ENCODE measurements at places on chromosomes 11 and 22. TPM values are rescaled to one million over a fixed set of nuclear protein-coding genes. Genes with fewer than 3 reads are reported as not detected.

Gene NRIP3
- 0.97 TPM for total RNA-seq

DNA sequence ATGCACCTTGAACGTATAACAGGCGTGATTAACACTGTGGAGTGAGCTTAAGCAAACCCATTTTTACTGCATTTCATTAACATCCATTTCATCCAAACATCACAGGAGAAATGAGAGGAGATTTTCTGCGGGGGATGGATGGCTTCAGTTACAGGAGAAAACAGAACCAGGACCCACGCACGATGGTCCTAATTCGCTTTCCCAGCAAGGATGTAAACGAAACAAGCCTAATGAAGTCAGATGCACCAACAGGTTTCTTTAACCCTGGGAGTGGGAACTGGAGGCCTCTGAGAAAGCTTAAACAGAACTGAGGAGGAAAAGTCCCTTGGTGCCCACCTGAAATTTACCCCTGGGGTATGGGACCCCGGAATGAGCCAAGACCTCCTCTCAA is 2.7 kb downstream of the CADM1 start:
- no peaks in the 10 kb centered on the region for H3K36me3 ChIP-seq
- DNase-seq = no peak
- peaks cover 7% of the 10 kb centered on the region for H3K4me1 ChIP-seq

- H3K36me3 ChIP-seq = no peaks in the 10 kb centered on the region
- DNase-seq = no peak
- no peaks in the 10 kb centered on the region for H3K27me3 ChIP-seq
- H3K27ac ChIP-seq = no peak overlapping the region
Observed at GRCh38 chr11:7524462-7525235, 10.8 kb downstream of the PPFIBP2 start.

- no peak overlapping the region for H3K4me3 ChIP-seq
- H3K4me1 ChIP-seq = no peaks in the 10 kb centered on the region
- no peak overlapping the region for H3K27ac ChIP-seq
- DNase-seq = no peak
- H3K36me3 ChIP-seq = no peaks in the 10 kb centered on the region
Observed at GRCh38 chr11:131598305-131598704, 227.9 kb downstream of the NTM start.

GRCh38 chr22:19361501-19362103 is 69.9 kb downstream of the HIRA start:
- no peak overlapping the region for H3K27ac ChIP-seq
- no peak overlapping the region for H3K4me3 ChIP-seq
- no peaks in the 10 kb centered on the region for H3K4me1 ChIP-seq
- no peaks in the 10 kb centered on the region for H3K27me3 ChIP-seq

GRCh38 chr11:12725055-12725862 is 51.0 kb downstream of the TEAD1 start:
- no peaks in the 10 kb centered on the region for H3K36me3 ChIP-seq
- no peaks in the 10 kb centered on the region for H3K27me3 ChIP-seq
- peak overlapping the region; percentile 91 for H3K27ac ChIP-seq
- peaks cover 91% of the 10 kb centered on the region for H3K4me1 ChIP-seq

- no peak for DNase-seq
- H3K36me3 ChIP-seq = no peaks in the 10 kb centered on the region
- no peak overlapping the region for H3K27ac ChIP-seq
- no peaks in the 10 kb centered on the region for H3K4me1 ChIP-seq
- H3K4me3 ChIP-seq = no peak overlapping the region
Observed at GRCh38 chr11:72648384-72649136, 25.7 kb downstream of the PDE2A start.

DNA sequence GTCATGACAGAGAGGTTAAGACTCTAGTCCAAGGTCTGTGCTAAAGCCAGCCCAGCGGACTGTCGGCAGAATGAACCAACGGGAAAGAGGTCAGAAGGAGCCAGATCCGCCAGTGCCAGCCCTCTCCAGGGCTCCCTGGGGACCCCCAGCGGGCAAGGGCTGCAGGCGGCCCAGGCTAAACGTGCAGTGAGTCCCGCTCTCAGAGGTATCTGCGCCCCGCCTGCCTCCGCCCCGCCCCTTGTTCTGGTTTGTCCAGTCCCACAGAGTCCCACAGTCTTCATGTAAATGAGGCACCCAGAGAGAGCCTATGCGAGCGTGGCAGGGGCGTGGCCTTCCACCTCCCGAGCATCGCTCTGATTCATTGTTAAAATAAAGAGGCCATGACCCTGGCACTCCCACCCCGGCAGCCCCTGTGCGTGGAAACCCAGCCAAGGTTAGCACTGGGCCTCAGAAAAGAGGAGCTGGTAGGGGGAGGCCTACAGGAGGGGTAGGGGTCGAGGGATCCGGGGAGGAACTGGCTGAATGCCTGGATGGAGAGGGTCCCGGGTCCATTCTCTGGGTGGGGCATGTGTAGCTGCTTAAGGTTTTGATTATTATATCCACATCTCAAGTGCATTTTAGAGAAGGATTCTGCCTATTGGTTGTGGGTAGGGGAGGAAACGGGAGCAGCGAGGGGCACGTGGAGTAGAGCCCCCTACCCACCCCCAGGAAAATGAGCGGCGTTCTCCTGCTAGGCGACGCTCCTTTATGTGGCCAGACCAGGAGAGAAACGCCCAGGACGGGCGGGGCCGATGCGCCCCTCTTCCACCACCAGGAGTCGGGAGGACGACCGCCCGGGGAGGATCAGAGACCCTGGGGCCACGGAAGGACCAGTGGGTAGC is at the start of gene TRIOBP:
Gene TRIOBP, plus strand, starts transcription at position 392 of the 881 bp plus-strand sequence. CDS start 4,318 bp downstream, outside the sequence.
- H3K4me3 ChIP-seq = peak within 1 kb of the TSS; percentile 55
- H3K4me1 ChIP-seq = peaks cover 18% of the 10 kb centered on the region
- no peaks in the 10 kb centered on the region for H3K27me3 ChIP-seq
- peak within 1 kb of the TSS; percentile 76 for H3K27ac ChIP-seq
- DNase-seq = peak; percentile 95
- H3K36me3 ChIP-seq = peaks cover 12% of the 10 kb centered on the region

DNA sequence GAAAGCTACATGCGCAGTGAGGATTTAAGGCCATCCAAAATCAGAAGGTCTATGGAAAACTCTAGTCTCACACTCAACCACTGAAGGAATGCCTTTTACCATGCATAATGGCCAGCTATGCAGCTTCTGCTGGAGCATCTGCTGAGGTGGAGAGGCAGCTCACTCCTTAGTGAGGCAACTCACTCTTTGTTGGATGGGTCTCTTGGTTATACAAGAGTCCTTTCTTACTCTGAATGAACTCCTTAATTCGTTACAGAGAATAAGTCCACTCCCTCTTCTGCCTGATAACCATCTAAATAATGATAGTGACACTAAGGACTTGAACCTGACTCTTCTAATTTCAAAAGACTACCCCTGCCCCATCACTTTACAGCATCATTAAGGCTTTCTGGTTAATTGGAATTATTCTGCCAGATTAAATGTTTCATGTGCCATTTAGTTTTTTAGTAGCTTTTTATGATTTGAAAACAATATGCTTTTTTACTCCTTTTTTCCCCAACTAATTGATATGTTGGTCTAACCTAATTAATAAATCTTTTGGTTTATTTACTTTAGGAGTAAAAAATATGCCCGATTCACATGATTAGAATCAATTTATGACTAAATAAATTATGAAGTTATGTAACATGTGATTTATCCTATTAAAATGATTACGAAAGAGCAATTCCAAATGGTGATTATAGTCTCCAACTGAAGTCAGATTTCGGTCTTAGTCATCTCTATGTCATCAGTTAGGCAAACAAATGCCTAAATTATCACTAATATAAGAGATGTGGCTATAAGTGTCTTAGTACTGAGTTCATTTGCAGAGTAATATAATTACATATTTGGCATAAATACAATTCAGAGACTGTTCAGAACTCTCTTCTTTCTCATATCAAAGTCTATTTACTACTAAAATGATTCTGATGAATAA is 286.7 kb upstream of the CCDC90B start:
- no peaks in the 10 kb centered on the region for H3K4me1 ChIP-seq
- no peak overlapping the region for H3K4me3 ChIP-seq
- DNase-seq = no peak
- H3K27ac ChIP-seq = no peak overlapping the region
- peaks cover 16% of the 10 kb centered on the region for H3K27me3 ChIP-seq
